Fibroblast of skin of right quadriceps (primary cell): ENCODE measurements at places on chromosomes 7 and 10.

GRCh38 chr10:110802090-110802489 lies 69.6 kb upstream of the PDCD4 start:
- peak; percentile 61 for DNase-seq

GRCh38 chr7:27943241-27943640 lies 203.3 kb downstream of the TAX1BP1 start:
- DNase-seq: peak; percentile 75

GRCh38 chr10:102773986-102774385 lies 30.2 kb downstream of the WBP1L start:
- DNase-seq: no peak

- peak; percentile 98 for DNase-seq
Observed at GRCh38 chr7:94301024-94301586, 93.6 kb upstream of the COL1A2 start.

- peak; percentile 41 for DNase-seq
Observed at GRCh38 chr7:33722383-33723101, 182.8 kb upstream of the BMPER start.

- no peak for DNase-seq
Observed at GRCh38 chr7:42869131-42870020, 42.5 kb downstream of the C7orf25 start.

DNA sequence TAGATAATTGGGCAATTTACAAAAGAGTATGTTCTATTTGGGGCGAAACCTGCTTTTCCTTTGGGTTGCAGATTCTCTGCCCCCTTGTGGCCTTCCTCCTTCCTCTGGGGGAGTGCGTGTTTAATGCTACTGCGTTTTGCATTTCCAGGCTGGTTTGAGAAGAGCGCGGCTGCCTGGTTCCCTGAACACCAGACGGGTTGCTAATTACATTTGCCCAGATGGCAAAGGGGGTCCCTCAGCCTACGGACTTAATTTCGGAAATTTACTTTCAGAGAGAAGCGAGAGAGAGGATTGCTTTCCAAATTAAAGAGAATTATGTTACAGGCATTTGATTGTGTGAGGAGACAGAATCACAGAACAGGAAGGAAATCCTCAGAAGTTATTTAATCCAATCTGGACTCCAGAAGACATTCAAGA lies 91.9 kb upstream of the JAZF1 start:
- peak; percentile 62 for DNase-seq

- no peak for DNase-seq
Observed at GRCh38 chr7:107891636-107892366, 818 bp downstream of the DLD start.

GRCh38 chr10:46235705-46236545 lies 50.9 kb upstream of the ANTXRL start:
- DNase-seq: no peak
